ENCODE measurements at places on chromosomes 6 and 20.

DNA sequence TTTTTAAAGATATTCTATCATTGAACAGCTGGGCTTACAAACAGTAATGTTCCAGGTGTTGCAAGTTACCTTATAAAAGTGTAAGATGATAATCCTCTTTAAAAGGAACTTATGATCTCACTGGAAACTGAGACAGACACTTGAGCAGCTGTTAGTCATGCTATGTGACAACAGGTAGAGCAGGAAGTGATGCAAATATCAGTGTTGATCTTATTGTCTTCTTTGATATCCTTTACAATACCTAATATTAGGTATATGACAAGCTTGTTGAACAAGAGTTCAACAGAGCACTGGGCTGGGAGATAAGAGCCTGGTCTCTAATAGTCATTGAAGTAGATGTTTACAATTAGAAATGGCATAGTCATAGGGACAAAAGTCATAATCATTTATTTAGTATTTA lies 150.0 kb downstream of the UBE3D start:
- ATAC-seq = no peak

GRCh38 chr6:166908811-166909210 lies 47.5 kb downstream of the RNASET2 start:
- ATAC-seq = no peak

DNA sequence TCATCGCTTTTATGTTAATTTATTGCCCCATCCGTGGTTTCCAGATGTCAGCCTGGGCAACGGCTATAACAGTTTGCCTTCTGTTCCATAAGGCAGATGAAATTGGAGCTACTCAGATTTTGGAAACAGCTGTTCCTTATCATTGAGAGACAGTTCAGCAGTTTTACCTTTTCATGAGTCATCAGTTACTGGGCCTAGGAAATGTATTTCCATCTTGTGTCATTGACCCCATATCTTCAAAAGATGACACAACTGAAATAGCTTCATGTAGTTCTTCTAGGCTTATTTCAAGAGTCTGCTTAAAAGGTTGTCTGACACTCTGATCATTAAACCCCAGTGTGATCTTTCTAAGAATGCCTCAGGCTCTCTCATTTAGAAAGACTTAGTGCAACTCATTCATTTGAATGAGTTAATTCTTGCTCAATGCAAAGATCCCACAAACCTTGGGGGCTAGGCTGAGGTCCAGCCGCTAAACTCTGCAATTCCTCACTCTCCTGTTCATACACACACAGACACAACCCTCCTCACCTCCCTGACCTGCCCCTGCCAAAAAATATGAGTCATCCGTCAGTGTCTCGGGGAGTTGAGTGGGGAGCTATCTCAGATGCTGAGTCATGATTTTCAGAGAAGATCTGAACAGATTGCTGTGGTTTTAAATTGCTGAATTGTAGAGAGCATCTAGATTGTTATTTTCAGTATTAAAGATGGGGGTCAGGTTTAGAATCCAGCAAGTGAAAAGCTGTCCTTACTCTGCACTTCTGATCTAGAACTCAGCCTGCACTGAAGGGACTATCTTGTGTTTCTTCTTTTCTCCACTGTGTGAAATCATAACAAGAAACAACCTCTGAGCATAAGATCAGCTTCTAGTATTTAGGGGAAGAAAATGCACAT lies 61.8 kb downstream of the RPP40 start:
- ATAC-seq = peak; percentile 91

- no peak for ATAC-seq
Observed at GRCh38 chr6:25919657-25920056, 10.8 kb downstream of the SLC17A2 start.

DNA sequence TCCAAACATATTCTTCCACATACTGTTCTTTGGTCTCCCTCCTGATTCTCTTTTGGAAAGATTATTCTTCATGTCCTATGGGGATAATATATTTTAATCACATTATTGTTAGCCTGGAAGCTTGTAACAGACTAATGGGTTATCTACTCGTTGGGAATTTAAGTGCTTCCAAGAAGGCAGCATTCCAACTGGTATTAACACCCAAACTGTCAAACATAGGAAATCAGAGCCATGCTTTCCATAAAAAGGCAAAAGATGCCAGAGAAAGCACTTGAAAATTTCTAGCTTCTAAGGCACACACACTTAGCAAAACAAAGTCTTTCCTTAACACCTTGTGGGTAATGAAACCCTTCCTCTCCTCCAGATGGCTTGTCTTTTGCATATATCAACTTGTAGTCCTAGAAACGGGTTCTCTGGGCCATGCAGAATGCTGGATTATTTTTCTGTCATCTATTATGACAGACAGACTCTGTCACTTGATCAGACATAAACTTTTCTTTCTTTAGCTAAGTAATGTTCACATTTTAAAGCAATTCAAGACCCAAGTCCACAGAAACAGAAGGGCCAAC lies 41.5 kb downstream of the B4GALT5 start:
- ATAC-seq = no peak

- no peak for ATAC-seq
Observed at GRCh38 chr20:56929606-56930005, 300.5 kb downstream of the TFAP2C start.

GRCh38 chr6:1129131-1129530 lies 182.8 kb upstream of the FOXQ1 start:
- no peak for ATAC-seq

GRCh38 chr6:87918461-87918941 lies 129.1 kb upstream of the SPACA1 start:
- no peak for ATAC-seq

- ATAC-seq = no peak
Observed at GRCh38 chr6:125054331-125054730, 92.1 kb downstream of the RNF217 start.

- no peak for ATAC-seq
Observed at GRCh38 chr6:88211446-88211845, 45.3 kb upstream of the CNR1 start.

- ATAC-seq = no peak
Observed at GRCh38 chr6:20302702-20303251, 90.5 kb upstream of the MBOAT1 start.

- no peak for ATAC-seq
Observed at GRCh38 chr6:149136913-149137286, 180.6 kb upstream of the TAB2 start.

DNA sequence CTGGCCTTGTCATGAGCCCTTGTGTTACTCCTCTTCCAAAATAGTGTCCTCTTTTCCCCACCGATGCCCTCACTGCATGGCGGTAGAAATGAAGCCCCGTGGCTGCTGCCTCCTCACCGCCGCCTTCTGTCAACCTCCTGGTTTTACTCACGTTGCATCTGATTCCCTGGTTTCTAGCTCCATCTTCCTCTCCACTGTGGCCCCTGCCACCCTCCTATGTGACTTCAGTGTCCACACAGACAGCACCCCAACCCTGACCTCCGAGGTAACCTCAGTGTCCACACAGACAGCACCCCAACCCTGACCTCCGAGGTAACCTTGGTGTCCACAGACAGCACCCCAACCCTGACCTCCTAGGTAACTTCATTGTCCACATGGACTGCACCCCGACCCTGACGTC lies 122.8 kb upstream of the THBS2 start:
- no peak for ATAC-seq

GRCh38 chr20:55893031-55893430 lies 112.3 kb downstream of the CBLN4 start:
- ATAC-seq = no peak

GRCh38 chr6:155212616-155213380 lies 51.0 kb upstream of the CLDN20 start:
- ATAC-seq = no peak

- ATAC-seq = no peak
Observed at GRCh38 chr6:35970181-35970580, 49.3 kb upstream of the SRPK1 start.

DNA sequence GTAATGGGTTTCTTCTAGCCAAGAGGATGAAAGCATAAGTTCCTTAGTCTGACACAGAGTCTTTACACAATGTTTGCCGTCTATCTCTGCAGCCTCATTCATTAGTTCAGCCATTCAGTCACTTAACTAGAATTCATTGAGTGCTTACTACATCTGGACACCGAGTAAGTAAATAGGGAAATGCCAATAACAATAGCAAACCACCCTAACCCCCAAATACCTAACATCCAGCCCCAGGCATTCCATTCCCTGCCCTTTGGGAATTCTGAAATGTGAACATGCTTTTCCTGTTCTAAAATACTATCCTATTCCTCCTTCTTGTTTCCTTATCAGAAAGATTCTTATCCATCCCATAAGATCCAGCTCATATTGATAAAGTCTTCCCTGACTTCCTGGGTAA lies 277.6 kb upstream of the RNF217 start:
- no peak for ATAC-seq

- no peak for ATAC-seq
Observed at GRCh38 chr6:113634352-113635163, 222.6 kb upstream of the MARCKS start.

GRCh38 chr20:56359212-56360132 lies 698 bp downstream of the FAM210B start:
- peak; percentile 19 for ATAC-seq

- no peak for ATAC-seq
Observed at GRCh38 chr6:109165392-109165974, 70.2 kb downstream of the CEP57L1 start.

- no peak for ATAC-seq
Observed at GRCh38 chr20:40506537-40506939, 182.5 kb downstream of the MAFB start.

DNA sequence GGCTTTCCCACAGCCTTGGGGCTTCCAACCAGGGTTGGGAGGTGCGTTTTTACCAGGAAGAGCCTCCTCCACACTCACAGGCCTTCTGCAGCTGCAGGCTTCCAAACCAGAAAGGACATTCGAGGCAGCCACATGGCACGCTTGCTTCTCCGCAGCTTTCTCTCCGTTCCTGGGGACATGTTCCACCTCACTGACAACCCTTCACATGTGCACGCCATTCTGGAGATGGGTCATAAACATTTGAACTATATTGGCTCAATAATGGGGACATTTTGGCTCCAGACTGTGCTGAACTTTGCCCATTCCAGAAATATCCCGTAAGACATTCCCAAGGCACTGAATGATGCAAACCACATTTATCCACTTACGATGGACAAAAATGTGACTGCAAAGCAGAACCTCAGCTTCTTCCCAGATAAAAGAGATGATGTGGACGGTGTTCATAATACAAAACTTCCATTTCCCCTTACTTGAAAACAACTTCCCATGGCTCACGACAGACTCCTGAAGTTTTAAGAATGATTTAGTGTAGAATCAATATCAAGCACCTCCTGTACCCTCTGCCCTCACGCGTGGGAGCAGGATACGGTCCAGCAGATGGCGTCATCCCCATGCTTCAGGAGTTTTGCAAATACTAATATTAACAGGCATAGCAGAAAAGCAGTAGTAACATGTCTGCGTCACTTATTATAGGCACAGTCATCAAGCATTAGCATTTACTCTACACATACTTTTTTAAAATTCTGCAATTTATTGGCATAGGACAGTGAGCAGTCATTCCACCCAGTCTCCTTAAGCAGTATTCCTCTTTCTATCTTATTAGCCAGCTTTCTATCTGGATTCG lies 25.4 kb upstream of the FOXF2 start:
- no peak for ATAC-seq

DNA sequence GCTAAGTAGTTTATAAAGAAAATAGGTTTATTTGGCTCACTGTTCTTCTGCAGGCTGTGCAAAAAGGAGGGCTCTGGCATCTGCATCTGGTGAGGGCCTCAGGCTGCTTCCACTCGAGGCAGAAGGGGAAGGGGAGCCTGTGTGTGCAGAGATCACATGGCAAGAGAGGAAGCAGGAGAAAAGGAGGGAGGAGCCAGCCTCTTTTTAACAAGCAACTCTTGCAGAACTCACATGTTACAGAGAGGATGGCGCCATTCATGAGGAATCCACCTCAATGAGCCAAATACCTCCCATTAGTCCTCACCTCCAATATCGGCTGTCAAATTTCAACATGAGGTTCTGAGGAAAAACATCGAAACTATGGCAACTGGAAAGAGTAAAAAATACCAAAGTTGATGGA lies 666.6 kb upstream of the SLC35B3 start:
- no peak for ATAC-seq

GRCh38 chr20:53949319-53949839 lies 121.0 kb downstream of the BCAS1 start:
- peak; percentile 92 for ATAC-seq

GRCh38 chr20:60221593-60221992 lies 263.4 kb downstream of the CDH26 start:
- ATAC-seq = no peak

- ATAC-seq = no peak
Observed at GRCh38 chr6:53020005-53020744, 25.1 kb upstream of the GSTA4 start.

DNA sequence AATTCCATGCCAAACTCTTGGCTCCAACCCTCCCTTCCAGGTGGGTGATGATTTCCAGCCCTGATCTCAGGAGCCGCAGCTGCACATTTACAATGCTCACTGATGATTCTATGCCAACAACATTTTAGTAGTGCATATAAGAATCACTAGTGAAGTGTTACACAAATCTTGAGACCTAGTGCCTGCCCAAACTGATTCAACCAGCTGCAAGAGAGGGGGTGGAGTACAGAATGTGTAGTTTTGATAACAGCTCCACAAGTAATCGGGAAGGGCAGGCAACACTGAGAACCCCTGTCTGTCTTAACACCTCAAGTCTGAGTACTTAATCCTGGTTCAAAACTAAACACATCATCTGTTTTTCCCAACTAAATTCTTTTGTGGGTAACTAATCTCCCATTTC lies 91.7 kb downstream of the PRDM1 start:
- no peak for ATAC-seq

DNA sequence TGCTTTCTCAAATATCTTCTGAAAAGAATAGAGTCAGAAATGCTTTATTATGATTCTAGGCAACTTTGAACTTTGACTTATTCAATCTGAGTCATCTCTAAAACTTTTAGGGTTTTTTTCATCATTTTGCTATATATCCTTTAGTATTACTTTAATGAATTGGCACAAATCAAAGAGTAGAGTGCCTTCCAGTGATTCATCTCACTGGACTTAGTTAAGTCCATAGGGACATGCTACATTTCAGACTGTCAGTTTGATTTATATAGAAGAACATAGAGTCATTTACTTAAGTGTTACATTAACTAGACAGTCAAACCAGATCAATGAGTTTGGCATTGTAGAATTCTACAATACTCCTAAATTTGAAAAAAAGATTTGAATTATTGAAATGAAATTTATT lies 1235.7 kb upstream of the MAP3K7 start:
- no peak for ATAC-seq

GRCh38 chr6:96391776-96392360 lies 129.7 kb upstream of the UFL1 start:
- ATAC-seq = no peak

DNA sequence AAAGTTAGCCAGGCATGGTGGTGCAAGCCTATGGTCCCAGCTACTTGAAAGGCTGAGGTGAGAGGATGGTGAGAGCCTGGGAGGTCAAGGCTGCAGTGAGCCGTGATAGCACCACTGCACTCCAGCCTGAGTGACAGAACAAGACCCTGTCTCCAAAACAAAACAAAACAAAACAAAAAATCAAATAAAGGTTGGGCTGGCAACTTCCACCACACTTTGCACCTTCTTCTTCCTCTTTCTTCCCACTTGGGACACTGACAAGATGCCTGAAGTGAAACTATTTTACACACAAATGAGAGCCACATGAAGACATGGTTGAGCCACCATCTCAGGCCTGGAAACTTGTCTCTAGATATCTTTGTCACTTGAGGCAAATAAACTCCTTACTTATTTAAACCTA lies 53.8 kb upstream of the CCDC28A start:
- ATAC-seq = no peak
